ENCODE measurements at places on chromosomes 1 and 21.

GRCh38 chr1:208252836-208253576 is 8.8 kb upstream of the PLXNA2 start:
- no peak overlapping the region for H3K27ac ChIP-seq
- H3K27me3 ChIP-seq: peaks cover 29% of the 10 kb centered on the region
- no peaks in the 10 kb centered on the region for H3K4me1 ChIP-seq
- no peak for DNase-seq
- H3K36me3 ChIP-seq: no peaks in the 10 kb centered on the region
- no peak overlapping the region for H3K4me3 ChIP-seq

GRCh38 chr1:25195835-25196234 is 36.5 kb downstream of the SYF2 start:
- H3K4me1 ChIP-seq: peaks cover 11% of the 10 kb centered on the region
- no peak overlapping the region for H3K4me3 ChIP-seq
- DNase-seq: no peak
- peaks cover 20% of the 10 kb centered on the region for H3K27me3 ChIP-seq
- H3K27ac ChIP-seq: no peak overlapping the region

DNA sequence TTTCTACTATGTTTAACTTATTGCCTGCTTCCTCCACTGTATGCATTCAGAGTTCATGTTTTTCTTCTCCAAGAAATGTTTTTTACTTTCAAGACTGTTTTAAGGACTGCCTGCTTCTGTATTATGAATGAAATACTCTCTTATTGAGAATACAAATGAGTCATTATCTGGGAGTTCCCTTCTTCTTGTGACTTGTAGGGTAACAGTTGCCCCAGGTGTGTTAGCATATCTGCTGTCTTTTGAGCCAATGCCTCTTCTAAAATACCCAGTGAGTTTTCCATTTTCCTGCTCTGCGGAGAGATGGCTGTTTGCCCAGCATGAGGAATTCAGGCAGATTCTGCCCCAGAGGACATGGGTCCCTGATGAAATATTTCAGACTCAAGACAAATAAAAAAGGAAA is 34.1 kb upstream of the ST6GALNAC5 start:
- H3K27me3 ChIP-seq: peaks cover 8% of the 10 kb centered on the region
- H3K27ac ChIP-seq: no peak overlapping the region
- H3K36me3 ChIP-seq: no peaks in the 10 kb centered on the region
- peaks cover 4% of the 10 kb centered on the region for H3K4me1 ChIP-seq

DNA sequence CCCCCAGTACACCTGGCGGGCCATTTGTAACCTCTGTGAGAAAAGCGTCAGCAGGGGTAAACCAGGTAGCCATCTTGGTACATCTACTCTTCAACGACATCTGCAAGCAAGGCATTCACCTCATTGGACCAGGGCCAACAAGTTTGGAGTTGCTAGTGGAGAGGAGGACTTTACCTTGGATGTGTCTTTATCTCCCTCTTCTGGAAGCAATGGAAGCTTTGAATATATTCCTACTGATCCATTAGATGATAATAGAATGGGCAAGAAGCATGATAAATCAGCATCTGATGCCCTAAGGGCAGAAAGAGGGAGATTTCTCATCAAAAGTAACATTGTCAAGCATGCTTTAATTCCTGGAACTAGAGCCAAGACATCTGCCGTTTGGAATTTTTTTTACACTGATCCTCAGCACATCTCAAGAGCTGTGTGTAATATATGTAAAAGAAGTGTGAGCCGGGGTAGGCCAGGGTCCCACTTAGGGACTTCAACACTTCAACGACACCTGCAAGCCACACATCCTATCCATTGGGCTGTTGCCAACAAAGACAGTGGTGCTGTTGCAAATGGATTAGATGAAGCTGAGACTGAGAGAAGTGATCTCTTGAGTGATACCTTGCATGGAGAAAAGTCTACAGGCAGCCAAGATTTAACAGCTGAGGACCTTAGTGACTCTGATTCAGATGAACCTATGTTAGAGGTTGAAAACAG is 2.7 kb downstream of the ZBED6 start:
- H3K27me3 ChIP-seq: no peaks in the 10 kb centered on the region
- H3K4me1 ChIP-seq: peaks cover 43% of the 10 kb centered on the region
- peak overlapping the region; percentile 99 for H3K4me3 ChIP-seq
- peaks cover 49% of the 10 kb centered on the region for H3K36me3 ChIP-seq
- DNase-seq: no peak

GRCh38 chr1:93483606-93484005 is 35.7 kb downstream of the FNBP1L start:
- H3K27ac ChIP-seq: no peak overlapping the region
- H3K27me3 ChIP-seq: peaks cover 14% of the 10 kb centered on the region
- no peak overlapping the region for H3K4me3 ChIP-seq
- H3K36me3 ChIP-seq: no peaks in the 10 kb centered on the region
- no peaks in the 10 kb centered on the region for H3K4me1 ChIP-seq

GRCh38 chr1:173476197-173476664 is 904 bp upstream of the PRDX6 start:
- peak overlapping the region; percentile 94 for H3K27ac ChIP-seq
- H3K4me3 ChIP-seq: peak overlapping the region; percentile 92
- H3K36me3 ChIP-seq: peaks cover 51% of the 10 kb centered on the region
- DNase-seq: no peak
- H3K27me3 ChIP-seq: no peaks in the 10 kb centered on the region
- H3K4me1 ChIP-seq: peaks cover 48% of the 10 kb centered on the region

GRCh38 chr1:47348246-47348645 is 14.7 kb downstream of the CMPK1 start:
- peaks cover 9% of the 10 kb centered on the region for H3K4me1 ChIP-seq
- no peaks in the 10 kb centered on the region for H3K27me3 ChIP-seq
- DNase-seq: no peak
- H3K27ac ChIP-seq: no peak overlapping the region
- no peak overlapping the region for H3K4me3 ChIP-seq
- peaks cover 24% of the 10 kb centered on the region for H3K36me3 ChIP-seq

GRCh38 chr1:84298328-84298683 is 3.2 kb upstream of the SAMD13 start:
- H3K36me3 ChIP-seq: peaks cover 1% of the 10 kb centered on the region
- peak overlapping the region; percentile 92 for H3K4me3 ChIP-seq
- peak; percentile 76 for DNase-seq
- H3K27ac ChIP-seq: peak overlapping the region; percentile 85
- peaks cover 5% of the 10 kb centered on the region for H3K27me3 ChIP-seq

- H3K27ac ChIP-seq: no peak overlapping the region
- H3K36me3 ChIP-seq: no peaks in the 10 kb centered on the region
- no peak overlapping the region for H3K4me3 ChIP-seq
- peaks cover 19% of the 10 kb centered on the region for H3K27me3 ChIP-seq
- DNase-seq: no peak
Observed at GRCh38 chr1:162258394-162258793, 118.3 kb downstream of the SPATA46 start.

GRCh38 chr1:37846647-37847339 is 12.6 kb downstream of the MTF1 start:
- peak overlapping the region; percentile 88 for H3K27ac ChIP-seq
- peaks cover 26% of the 10 kb centered on the region for H3K4me1 ChIP-seq
- peak overlapping the region; percentile 87 for H3K4me3 ChIP-seq
- H3K27me3 ChIP-seq: no peaks in the 10 kb centered on the region
- H3K36me3 ChIP-seq: peaks cover 22% of the 10 kb centered on the region

DNA sequence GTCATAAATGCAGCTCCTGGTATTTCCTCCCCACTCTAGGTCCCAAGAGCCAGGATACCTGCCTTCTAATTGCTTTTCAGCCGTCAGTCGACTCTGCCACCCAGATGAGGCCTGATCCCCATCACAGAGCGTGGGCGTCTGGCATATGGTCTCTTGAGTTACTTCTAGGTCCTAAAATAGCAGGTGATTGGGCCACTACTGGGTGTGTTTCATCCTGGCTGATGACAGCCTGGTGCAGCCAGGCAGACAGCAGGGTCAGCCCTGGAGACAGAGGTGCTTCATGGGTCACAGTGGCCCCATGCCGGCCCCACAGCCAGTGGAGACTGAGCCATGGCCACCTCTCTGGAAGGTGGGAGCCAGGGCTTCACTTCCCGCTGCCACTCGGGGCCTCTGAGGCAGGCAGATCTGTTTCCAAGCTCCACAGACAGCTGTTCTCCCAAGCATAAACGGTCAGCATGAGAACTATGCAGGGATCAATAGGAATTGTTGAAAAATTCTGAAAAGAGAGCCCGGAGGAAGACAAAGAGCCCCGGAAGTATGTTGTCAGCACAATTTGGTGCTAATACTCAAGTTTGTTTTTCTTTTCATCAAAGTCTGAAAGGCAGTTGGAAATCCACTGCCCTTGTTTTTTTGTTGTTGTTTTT is 83.0 kb downstream of the MAN1C1 start:
- H3K27me3 ChIP-seq: no peaks in the 10 kb centered on the region
- no peak for DNase-seq
- H3K27ac ChIP-seq: no peak overlapping the region
- H3K36me3 ChIP-seq: peaks cover 7% of the 10 kb centered on the region
- peaks cover 26% of the 10 kb centered on the region for H3K4me1 ChIP-seq

DNA sequence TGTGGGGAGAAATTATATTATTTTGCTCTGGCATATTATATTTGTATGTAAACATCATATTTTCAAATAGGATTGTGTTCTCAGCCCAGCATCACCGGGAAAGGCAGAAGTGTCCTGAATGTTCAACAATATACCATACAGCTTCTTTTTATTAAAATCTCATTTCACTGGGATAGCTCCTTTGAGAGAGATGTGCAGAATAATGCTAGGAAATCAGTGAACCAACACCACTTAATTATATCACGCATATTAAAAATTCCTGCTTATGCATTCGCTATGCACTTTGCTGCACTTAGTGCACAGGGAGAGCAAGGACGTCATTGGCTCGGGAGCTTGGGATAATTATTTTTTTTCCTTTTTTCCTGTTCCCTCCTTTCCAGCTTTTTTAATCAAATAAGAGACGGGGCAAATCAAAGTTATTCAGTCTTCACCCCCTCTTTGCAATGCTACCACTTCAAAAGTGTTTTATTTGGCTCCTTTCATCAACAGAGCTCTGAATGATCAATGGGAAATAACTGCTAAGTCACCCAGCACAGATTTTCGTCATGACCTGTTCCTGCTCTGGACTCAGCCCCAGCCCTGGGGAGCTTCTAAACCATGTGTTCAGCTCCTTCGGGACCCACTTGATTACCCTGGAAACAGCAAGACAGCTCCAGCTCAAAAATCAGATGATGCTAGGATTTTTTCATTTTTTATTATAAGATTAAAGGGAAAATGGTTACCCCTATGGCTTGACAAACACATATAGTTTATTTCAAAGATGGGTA is 165.5 kb upstream of the DUSP10 start:
- H3K27ac ChIP-seq: no peak overlapping the region
- H3K36me3 ChIP-seq: no peaks in the 10 kb centered on the region
- no peaks in the 10 kb centered on the region for H3K27me3 ChIP-seq
- peaks cover 10% of the 10 kb centered on the region for H3K4me1 ChIP-seq
- no peak overlapping the region for H3K4me3 ChIP-seq

DNA sequence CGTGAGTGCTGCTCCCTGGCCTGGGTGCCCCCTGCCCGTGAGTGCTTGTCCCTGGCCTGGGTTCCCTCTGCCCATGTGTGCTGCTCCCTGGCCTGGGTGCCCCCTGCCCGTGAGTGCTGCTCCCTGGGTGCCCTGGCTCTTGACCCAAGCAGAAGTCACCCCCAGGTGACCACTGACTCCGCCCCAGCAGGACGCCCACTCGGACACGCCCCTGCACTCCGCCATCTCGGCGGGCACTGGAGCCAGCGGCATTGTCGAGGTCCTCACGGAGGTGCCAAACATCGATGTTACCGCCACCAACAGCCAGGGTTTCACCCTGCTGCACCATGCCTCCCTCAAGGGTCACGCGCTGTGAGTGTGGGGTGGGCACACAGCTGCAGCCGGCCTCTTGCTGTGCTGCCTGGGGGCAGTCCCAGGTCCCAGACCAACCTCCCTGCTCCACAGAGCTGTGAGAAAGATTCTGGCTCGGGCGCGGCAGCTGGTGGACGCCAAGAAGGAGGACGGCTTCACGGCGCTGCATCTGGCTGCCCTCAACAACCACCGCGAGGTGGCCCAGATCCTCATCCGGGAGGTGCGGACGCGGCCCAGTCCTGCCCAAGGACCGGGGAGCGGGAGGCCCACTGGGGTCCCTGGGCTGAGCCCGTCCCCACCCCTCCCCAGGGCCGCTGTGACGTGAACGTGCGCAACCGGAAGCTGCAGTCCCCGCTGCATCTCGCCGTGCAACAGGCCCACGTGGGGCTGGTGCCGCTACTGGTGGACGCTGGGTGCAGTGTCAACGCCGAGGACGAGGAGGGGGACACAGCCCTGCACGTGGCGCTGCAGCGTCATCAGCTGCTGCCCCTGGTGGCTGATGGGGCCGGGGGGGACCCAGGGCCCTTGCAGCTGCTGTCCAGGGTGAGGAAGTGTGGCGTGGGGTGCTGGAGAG is 3.9 kb upstream of the MMP23B start:
- DNase-seq: peak; percentile 40
- peaks cover 2% of the 10 kb centered on the region for H3K36me3 ChIP-seq
- H3K4me1 ChIP-seq: peaks cover 2% of the 10 kb centered on the region
- H3K27me3 ChIP-seq: peaks cover 7% of the 10 kb centered on the region
- peak overlapping the region; percentile 37 for H3K4me3 ChIP-seq

GRCh38 chr1:235102259-235102582 is 26.4 kb downstream of the TOMM20 start:
- no peak overlapping the region for H3K4me3 ChIP-seq
- H3K27ac ChIP-seq: no peak overlapping the region
- H3K4me1 ChIP-seq: peaks cover 35% of the 10 kb centered on the region
- H3K27me3 ChIP-seq: peaks cover 5% of the 10 kb centered on the region
- peaks cover 14% of the 10 kb centered on the region for H3K36me3 ChIP-seq
- DNase-seq: no peak

DNA sequence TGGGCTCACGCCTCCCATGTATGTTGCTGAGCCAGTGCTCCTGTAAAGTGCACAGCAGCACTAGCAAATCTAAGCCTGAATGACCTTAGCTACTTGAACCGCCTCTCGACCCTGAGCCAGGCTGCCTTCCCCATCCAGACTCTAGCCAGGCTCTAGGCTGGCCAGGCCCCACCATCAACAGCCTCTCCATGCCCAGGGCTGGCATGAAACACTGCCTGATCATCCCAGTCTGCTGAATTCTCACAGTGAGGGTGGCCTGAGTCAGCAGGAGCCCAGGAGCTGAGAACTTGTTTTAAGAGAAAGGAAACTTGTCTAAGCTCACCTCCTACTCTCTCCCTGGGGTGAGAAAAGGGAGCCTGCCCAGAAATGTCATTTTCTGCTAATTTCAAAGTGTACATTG is 733.3 kb downstream of the PTPRU start:
- no peak for DNase-seq
- peaks cover 4% of the 10 kb centered on the region for H3K27me3 ChIP-seq
- no peaks in the 10 kb centered on the region for H3K36me3 ChIP-seq
- H3K4me3 ChIP-seq: no peak overlapping the region
- no peaks in the 10 kb centered on the region for H3K4me1 ChIP-seq
- no peak overlapping the region for H3K27ac ChIP-seq

- no peaks in the 10 kb centered on the region for H3K27me3 ChIP-seq
- H3K27ac ChIP-seq: no peak overlapping the region
- DNase-seq: no peak
- peaks cover 17% of the 10 kb centered on the region for H3K4me1 ChIP-seq
Observed at GRCh38 chr1:202564958-202565495, 145.2 kb downstream of the SYT2 start.

- DNase-seq: no peak
- H3K4me1 ChIP-seq: no peaks in the 10 kb centered on the region
- H3K27me3 ChIP-seq: no peaks in the 10 kb centered on the region
- no peak overlapping the region for H3K27ac ChIP-seq
Observed at GRCh38 chr1:55716610-55717009, 501.4 kb upstream of the USP24 start.

GRCh38 chr1:193952778-193953374 is 766.5 kb upstream of the B3GALT2 start:
- H3K27ac ChIP-seq: no peak overlapping the region
- no peaks in the 10 kb centered on the region for H3K4me1 ChIP-seq
- H3K4me3 ChIP-seq: no peak overlapping the region
- DNase-seq: no peak

- no peak overlapping the region for H3K4me3 ChIP-seq
- no peak overlapping the region for H3K27ac ChIP-seq
- no peak for DNase-seq
- peaks cover 4% of the 10 kb centered on the region for H3K4me1 ChIP-seq
- no peaks in the 10 kb centered on the region for H3K27me3 ChIP-seq
- no peaks in the 10 kb centered on the region for H3K36me3 ChIP-seq
Observed at GRCh38 chr1:82597649-82598048, 796.9 kb downstream of the ADGRL2 start.

All from activated naive CD8-positive, alpha-beta T cell treated with anti-CD3 and anti-CD28 coated beads, Interleukin-2, amount 10 ng/mL, durations not matched to agents 7 days and 5 days (primary cell).